NCI-H1694 treated with DMSO at 0.1 percent for 48 hours (cell line): ENCODE measurements at places on chromosomes 16 and 17.

- no peak for DNase-seq
Measured at GRCh38 chr16:82187829-82188228, 17.8 kb upstream of the MPHOSPH6 start.

GRCh38 chr16:73286346-73287267 lies 238.7 kb upstream of the ZFHX3 start:
- no peak for DNase-seq

DNA sequence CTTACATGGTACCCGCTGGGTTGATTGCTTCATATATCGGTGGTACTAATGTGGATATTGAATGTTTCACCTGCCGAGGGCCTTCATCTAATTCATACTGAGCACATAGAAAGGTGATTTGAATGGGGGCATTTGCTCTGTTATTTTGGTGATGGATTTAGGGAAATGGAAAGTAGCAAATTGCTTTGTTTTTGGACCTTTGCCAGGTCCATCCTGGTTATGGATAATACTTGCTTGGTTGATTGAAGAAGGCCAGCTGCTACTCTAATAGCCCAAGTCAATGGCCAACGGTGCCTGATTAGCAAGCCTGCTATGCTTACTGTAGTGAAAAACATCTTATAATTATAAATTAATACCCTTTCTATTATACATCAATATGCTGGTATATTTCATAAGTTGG lies 253.6 kb downstream of the CDH13 start:
- no peak for DNase-seq

- DNase-seq: no peak
Measured at GRCh38 chr16:56382901-56383355, 42.4 kb downstream of the AMFR start.

GRCh38 chr16:24526701-24527495 lies 12.5 kb upstream of the RBBP6 start:
- DNase-seq: no peak

GRCh38 chr16:74951681-74952080 lies 33.2 kb downstream of the WDR59 start:
- no peak for DNase-seq

DNA sequence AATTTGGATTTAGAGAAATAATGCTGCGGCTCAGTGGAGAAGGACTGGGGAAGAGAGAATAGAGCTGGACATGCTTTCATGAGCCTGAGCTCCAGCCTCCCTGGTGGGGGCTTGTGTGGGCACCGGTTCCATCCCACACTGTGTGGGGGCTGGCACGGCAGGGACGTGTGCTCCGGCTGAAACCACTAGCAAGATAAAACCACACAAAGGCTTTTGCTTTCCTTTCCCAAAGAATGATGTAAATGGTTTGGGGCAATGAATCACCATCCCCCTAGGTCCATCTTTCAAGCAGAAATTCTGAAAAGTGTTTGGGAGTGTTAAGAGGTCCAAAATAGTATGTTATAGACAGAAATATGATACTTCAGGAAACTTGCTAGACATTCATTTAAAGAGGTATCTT lies 77.0 kb downstream of the CDH11 start:
- no peak for DNase-seq

GRCh38 chr17:2749058-2749783 lies at the start of gene CCDC92B:
TSS of gene CCDC92B (minus strand) at chr17:2749652. CDS start at chr17:2735145, 14,507 bp downstream.
- DNase-seq: peak; percentile 25

GRCh38 chr16:58264007-58264406 lies 30.8 kb downstream of the PRSS54 start:
- DNase-seq: no peak

- no peak for DNase-seq
Measured at GRCh38 chr17:11290814-11291213, 49.8 kb downstream of the SHISA6 start.

DNA sequence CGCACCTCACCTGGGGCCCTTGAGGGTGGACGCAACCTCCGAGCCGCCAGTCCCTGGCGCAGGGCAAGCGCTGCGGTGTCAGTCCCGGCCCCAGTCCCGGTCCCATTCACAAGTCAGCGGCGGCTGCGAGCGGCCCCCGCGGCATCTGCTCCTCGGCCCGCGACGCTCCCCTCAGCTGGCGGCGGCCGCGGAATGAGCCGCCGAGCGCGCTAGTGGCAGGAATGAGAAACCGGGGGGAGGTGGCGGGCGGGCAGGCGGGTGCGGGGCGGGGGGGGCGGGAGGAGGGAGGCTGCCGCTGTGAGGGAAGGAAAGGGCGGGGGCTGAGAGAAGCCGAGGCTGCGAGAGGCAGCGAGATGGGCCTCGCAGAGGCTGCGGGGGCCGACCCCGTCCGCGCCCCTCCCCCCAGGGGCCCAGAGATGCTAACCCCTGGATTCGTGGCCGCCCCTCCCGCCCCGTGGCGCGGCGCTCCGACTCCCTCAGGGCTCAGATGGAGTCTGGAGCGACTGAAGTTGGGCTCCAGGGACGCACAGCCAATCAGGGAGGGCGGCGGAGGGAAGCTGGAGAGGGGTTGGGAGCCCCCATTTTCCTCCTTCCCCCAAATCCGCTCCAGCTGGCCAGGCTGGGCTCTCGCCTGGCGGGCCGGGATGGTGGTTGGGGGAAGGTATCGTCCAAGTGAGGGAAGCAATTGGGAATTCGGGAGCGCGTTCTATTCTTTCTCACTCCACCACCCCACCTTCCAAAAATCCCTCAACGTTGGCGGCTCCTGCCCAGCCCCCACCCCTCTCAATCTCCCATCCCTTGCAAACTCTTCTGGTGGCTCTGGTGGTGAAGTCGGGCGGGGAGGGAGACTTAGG lies at the start of gene CDH11:
TSS of gene CDH11 (minus strand) at position 194 of the 854 bp plus-strand sequence. CDS start 117,194 bp downstream, outside the sequence.
- no peak for DNase-seq

DNA sequence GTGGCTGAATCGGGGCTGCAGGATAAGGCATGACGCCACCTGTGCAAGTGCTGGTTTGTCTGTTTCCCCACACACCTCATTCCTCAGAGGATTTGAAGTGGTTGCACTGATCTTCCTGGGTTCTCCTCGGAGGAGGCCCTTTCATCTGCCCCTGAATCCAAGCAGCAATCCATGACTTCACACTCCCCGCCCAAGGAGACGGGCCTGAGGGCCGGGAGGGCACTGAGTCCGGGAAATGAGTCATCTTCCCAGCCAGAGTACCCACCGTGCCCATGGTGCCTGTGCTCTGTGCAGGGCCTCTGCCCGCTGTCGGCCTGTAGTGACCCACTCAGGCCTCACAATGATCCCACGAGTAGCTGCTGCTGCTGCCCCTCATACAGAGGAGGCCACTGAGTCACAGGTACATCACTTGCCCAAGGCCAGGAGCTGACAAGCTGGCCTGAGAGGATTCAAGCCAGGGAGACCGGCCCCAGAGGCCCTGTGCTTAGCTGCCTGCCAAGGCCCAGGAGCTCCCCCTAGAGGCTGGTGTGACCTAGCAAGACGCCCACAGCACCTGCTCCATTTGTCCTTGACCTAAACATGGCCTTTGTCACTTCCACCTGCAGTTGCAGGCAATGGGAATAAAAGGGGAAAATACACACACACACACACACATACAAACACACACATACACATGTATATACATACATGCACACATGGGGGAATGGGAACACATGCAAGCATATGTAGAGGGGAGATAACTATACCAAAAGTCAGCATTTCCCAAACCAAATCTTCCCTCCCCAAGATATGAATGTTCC lies 240.0 kb downstream of the C16orf95 start:
- DNase-seq: no peak

- no peak for DNase-seq
Measured at GRCh38 chr17:82838386-82839063, 1.3 kb downstream of the ZNF750 start.

DNA sequence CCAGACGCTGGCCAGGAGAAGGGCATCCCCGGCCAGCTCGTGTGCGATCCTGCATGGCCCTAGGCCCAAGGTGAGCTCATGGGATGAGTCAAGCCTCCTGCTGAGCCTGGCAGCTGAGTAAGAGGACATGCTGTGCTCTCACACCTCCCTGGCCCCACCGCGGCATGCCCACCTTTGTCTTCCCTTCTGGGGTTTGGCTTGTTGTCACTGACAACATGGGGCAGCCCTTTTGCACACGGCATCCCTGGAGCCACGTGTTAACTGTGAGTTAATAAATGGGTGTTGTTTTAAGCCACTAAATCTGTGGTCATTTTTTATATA lies 8.9 kb upstream of the TNS4 start:
- no peak for DNase-seq

- no peak for DNase-seq
Measured at GRCh38 chr17:66929591-66929990, 34.9 kb upstream of the CACNG4 start.

GRCh38 chr16:85734311-85735017 lies 16.4 kb downstream of the C16orf74 start:
- no peak for DNase-seq

DNA sequence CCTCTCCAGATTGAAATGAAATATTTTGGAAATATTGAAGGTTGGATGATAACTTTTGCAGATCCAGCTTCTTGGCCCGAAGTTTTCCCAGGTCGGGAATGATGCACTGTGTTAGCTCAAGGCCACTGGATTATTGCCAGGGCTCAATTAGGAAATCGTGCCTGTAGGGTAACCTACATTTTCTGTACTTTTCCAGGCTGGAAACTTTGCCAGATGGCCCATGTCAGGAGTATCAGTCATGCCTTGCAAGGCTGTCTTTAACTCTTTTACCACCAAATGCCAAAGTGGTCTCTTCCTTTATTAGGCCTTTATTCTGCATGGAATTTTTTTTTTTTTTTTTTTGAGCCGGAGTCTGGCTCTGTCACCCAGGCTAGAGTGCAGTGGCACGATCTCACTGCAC lies 8.9 kb upstream of the SEC14L1 start:
- peak; percentile 39 for DNase-seq

DNA sequence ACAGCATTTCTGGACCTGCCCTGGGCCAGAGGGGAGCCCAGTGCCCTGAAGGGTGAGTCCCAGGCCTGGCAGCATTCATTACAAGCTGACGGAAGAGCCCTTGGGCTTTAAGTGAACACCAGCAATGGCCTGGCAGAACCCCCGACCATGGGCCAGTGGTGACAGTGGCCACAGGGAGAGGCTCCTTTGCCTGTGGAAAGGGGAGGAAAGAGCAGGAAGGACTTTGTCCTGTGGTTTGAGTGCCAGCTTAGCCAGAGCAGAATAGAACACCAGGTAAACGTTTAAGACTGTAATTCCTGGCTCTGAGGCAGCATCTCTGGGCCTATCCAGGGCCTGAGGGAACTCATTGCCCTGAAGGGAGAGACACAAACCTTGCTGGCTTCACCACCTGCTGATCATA lies 34.3 kb upstream of the ATP2C2 start:
- no peak for DNase-seq

DNA sequence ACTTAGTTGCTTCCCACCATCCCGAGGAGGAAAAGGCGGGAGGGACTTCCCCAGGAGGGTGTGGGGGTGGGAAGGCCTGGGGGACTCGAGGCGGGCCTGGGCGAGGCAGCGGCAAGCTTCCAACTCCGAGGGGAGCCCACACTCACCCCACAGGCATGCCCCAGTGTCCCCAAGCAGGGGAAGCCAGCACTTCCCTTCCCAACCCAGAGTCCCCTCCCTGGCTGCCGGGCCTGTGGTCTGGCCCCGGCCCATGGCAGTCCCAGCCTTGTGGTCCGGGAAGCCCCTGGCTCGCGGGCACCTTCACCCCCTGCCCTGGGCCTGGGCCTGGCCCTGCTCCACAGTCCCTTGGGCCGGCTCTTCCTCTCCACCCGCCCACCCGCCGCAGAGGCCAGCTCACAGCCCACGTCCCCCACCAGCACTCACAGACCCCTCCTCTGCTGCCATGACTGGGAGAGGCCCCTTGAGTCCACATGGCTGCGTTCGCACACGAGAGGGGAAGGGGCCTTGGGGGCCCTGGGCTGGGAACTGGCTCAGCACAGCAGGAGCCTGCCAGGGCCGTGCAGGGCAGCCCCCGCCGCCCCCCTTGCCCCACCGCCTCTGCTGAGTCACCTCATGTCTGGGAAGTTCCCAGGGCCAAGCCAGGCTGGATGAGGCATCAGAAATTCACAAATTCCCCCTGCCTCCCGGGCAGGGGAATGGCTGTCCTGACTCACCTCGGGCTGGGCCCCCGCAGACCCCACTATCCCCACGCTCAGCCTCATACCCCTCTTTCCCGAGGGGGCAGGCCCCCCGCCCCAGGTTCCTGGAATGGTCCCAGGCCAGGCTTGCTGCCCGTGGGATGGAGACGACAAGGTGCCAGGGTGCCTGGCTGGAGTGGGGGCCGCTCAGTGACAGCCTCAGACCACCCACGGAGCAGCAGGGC lies 27.8 kb downstream of the BAHCC1 start:
- no peak for DNase-seq

DNA sequence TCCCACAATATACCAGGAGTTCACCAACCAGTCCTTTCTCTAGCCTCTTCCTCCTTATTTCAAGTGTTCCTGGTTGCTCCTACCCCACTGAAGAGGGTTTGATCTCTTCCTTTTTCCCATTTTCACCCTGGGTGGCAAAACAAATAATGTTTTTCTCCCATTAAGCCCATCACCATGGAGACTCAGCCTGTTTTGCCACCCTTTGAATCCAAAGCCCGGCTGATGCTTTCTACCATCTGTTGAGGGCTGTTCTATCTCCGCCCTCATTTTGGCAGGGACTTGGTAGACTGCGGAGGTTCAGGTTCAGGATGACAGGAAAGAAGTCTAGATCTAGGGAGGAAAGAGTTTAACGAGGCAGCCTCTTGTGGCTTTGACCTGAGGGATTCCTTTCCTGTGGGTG lies 2.6 kb downstream of the DNAH2 start:
- DNase-seq: peak; percentile 97

DNA sequence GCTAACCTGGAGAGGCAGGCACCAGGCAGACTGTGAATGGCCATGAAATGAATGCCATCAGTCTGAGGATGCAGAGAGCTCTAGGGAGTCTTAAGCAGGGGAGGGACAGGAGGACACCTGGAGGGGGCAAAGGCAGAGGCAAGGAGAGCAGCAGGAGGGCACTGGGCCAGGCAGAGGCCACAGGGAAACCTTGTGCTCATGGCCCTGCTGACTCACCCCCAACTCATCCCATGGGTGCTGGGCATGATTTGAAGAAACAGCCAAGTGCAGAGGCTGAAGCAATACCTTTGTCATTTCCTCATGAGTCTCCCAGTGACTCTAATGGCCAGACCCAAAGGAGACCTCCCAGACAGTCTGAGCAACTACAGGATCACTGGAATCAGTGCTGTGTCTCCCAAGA lies 141.4 kb downstream of the TMEM132E start:
- DNase-seq: no peak

DNA sequence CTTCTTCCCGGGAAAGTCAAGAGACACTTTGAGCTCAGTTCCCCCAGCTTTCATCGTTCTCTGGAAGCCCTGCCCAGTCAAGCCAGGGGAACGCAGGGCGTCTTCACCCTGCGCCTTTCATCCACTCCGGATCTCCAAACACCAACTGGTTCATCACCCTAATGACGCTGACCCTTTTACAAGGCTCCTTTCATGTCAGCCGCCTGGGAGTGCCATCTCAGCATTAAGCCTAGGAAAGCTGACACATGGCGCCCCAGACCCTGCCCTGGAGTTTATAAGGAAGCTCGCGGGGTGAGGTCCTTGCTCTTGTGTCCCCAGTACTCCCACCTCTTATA lies 594 bp upstream of the DNAJC7 start:
- no peak for DNase-seq

- DNase-seq: no peak
Measured at GRCh38 chr16:89969741-89970410, 21.3 kb downstream of the DEF8 start.
